ENCODE measurements at places on chromosomes 16 and 17. TPM values are rescaled to one million over a fixed set of nuclear protein-coding genes. Genes with fewer than 3 reads are reported as not detected.

DNA sequence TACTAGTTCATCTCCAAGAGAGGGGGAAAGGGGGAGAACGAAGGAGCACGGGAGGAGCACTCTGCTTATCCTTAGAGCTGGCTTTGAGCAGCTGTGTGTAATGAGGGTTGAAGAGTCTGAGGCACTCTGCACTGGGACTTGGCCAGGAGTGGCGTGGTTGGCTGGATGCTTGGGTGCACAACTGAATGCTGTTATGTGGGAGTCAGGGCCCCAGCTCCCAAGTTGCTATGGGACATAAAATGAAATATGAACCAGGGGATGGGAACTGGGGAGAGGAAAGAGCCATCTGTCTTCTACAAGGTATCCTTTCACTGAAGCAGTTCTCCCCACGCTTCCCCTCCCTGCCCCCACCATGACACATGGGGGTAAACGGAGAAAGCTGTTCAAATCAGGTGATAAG, 105.9 kb upstream of the ANKFN1 start:
- DNase-seq = no peak

GRCh38 chr17:76014925-76015261, 12.2 kb downstream of the EVPL start:
- DNase-seq = no peak

SECTM1 gene
- 2.5 TPM for polyA plus RNA-seq

NOMO2 gene
- 295 TPM for polyA plus RNA-seq
